Fibroblast of villous mesenchyme (primary cell): ENCODE measurements at places on chromosomes 1 and 21.

DNA sequence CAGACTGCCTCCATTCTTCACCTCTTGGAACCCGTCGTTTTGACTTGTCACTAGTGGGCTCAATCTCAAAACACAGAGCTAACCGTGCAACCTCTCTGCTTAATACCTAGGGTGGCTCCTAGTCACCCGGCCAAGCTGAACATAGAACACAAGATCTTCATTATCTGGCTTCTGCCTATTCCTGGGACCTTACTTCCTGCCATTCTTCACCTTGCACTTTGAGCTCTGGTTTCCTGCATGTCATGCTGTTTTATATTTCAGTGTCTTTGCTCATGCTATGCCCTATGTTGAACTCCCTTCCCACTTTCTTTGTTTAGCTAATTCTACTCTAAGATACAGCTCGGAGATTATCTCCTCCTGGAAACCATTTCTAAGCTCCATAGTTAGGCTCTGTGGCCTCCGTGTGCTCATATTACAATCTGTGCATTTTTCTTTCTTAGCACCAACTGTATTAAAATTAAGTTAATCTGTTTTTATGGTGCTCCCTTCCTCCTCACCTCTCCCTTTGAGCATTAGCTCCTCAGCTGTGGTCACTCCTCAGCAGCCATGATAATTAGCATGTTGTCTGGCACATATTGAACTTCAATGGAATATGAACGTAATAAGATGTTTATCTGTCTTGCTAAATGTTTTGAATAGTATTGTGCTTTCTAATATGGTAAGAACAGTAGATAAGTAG is 13.1 kb downstream of the GPSM2 start:
- no peak for DNase-seq

DNA sequence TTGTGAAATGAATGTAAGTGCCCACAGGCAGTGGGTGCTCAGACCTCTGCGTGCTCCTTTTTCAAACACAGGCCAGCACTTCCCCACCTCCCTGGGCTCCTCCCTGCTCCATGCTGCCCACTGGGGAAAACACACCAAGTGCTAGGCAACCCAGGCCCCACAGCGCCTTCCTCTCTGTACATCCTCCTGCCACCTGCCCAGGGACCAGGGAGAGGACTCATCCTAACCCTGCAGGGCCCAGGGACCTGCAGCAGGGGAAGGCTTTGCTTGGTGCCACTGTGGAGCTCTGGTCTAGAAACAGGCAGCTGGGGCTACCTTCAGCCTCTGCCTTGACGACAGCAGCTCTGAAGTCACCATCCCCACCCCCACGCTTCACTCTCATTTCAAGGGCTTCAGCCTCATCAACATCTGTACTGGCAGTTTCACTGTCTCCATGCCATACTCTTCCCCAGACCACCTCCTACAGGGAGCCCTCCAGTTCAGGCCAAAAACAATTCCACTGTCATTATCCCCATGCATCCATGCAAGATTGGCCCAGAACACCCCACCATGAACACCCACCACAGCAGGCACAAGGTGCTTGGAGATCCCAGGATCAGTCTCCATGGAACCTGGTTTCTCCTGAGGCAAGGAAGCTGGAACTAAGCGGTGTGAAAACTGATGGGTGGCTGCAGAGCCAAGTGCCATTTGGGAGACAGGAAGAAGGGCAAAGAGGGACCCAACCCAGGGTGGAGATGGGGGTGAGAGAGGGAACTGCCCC is 1.1 kb downstream of the IGSF8 start:
- no peak for DNase-seq

DNA sequence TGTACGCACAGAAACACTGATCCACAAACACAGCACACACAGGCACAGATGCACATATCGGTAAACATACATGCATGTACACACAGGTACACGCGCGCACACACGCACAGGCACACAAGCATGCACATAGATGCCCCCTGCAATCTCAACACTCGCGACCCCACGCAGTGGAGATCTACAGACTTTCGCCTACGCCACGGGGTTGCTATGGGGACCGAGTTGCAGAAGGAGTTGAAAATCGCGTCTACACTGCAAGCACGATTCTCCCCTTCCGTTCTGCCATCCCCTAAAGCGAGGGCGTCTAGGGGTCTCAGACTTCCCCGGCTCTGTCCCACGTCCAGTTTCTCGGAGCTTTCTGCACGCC is 826 bp downstream of the TRIM17 start:
- no peak for DNase-seq

DNA sequence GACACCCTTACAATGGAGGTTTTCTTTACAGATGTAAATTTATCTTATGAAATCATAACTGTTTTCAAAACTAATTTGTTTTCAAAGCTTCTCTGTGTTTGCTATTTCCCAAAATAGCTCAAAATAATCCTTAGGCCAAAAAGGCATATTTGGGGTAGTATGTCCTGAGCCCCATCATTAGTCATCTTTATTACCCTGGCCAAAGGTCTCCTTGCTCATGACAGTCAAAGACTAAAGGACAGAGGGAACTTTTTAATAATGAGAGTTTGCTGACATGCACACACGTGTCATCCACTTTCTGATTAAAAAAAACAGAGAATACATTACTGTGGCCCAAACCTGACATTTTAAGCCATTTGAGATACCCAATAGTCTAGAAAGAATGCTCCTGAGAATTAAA is 221.9 kb upstream of the DUSP10 start:
- DNase-seq = peak; percentile 32

DNA sequence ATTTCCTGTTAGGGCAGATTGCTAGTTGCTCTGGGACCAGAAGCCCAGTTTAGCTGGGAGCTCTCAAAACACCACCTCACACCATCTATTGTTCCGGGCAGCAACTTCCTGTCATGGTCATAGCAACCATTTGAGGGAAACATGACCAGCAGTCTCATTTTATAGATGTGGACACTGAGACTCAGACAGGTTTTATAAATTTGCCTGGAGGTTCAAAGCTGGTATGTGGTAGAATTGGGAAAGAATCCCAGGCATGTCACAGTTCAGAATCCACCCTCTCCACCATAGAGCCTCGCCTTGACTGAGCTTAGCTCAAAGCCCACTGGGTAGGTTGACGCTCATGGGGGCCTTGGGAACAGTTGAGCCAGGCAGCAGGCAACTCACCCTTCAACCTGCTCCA is 14.0 kb upstream of the TRIM67 start:
- no peak for DNase-seq

DNA sequence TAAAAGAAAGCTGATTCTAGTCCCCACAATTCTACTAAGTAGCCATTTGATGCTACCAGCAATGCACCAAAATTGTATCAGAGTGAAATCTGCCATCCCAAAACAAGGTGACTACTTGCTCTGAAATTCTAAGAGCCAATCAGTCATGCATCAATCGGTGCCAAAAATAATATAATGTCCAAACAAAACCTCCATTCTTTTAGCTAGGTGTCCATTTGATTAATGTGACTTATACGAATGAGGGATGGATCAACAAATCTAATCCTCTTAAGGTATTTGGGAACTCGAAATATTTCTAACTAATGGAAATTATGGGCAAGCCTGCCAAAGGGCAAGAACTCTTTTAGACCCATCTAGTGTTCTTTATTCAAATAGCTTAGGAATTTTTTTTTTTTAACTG is 66.4 kb upstream of the NEK2 start:
- no peak for DNase-seq

DNA sequence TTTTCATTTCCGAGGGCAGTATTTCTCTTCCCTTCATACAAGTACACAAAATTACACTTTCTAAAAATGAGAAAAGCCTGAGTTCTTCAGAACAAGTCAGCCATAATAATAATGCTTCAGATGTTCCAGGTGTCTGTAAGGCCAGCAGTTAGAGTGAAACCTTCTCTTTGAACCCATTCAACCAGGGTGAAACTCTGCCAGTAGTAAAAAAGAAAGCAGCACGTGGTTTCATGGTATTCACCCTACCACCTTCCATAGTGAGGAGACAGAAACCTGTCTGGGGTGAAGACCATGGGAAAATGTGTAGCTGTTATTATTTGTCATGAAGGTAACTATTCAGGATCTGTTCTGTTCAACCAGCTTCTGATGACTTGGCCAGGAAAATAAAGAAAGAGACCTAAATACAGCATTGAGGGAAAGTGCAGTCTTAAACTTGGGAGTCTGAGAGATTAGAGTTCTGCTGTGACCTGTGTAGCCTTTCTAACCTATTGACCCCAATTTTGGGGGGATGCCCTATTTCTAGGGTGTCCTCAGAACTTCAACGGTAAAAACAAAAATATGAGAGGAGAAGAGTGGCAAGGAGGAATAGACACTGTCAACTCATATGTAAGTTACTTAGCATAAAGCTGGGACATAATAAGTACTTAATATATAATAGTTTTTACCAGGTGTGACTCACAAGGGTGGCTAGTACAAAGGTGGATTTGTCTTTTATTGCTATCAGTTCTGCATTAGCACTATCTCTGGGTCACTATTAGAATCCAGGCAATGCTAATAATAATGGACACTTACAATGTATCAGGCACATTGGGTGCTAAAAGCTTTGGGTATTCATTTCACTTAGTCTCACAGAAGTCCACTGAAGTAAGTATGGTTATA is 70.0 kb upstream of the TNFSF4 start:
- DNase-seq = no peak

GRCh38 chr1:210769473-210769872 is 364.5 kb downstream of the KCNH1 start:
- DNase-seq = no peak

- DNase-seq = no peak
These were observed 77.7 kb downstream of the ST6GALNAC5 start for GRCh38 chr1:76944942-76945341.

DNA sequence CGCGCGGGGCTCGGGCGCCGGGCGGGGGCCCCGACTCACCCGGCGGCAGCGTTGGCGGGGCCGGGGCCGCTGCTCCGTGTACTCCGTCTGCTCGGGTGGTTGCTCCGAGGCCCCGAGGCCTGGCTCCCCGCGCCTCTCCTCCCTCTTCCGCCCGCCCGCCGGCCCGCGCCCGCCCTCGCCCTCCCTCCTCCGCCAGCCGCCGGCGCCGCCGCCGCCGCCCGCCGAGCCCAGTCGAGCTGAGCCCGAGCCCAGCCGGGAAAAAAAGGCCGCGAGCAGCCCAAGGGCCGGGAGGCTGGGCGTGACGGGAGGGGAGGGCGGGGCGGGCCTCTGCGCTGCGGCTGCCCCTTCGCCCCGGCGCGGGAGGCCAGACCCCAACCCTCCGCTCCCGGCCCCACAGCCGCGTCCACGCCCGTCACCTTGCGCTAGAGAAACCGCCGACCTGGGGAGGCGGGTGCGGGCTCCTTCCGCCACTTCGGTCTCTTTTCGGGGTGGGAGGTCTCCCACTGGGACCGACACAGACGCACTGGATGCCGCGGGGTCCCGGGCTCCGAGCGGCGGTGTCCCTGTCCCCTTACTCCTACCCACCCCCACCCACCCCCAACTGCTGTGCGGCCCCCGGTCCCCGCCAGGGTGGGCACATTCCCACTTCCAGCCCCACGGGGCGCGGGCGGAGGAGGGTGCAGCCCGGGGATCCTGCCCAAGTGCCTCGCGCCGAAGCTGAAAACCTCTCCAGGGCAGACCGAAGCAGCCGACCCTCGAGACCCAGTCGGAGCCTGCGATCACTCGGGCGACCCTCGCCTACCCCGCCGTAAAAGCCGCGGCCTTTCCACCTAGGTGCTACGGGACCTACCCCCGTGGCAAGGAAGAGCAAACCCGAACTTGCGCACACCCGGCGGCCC is at the start of gene CERS2:
Gene CERS2, minus strand, starts transcription at position 256 of the 899 bp plus-strand sequence. CDS start 5,745 bp downstream, outside the sequence.
- peak; percentile 83 for DNase-seq

- DNase-seq = no peak
These were observed 1.9 kb downstream of the PRDM16 start for GRCh38 chr1:3070644-3071564.

GRCh38 chr1:63413394-63413793 is 46.0 kb downstream of the ALG6 start:
- DNase-seq = no peak

DNA sequence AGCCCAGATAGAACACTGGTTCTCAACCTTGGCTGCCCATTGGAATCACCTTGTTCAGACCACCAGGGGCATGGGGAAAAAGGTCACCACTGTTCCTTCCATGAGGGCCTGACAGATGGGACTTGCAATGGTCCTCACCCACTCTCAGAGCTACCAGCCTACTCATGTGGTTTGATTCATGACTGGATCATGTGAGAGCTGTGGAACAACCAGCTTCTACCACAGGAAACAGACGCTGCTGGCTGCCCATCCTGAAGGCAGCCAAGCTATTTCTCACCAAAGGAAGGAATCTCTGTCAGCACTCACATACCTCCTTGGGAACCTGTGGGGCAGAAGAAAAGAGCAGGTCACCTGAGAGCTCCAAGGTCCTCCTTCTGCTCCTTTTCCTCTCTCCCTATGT is 53.6 kb downstream of the CAPN8 start:
- no peak for DNase-seq

DNA sequence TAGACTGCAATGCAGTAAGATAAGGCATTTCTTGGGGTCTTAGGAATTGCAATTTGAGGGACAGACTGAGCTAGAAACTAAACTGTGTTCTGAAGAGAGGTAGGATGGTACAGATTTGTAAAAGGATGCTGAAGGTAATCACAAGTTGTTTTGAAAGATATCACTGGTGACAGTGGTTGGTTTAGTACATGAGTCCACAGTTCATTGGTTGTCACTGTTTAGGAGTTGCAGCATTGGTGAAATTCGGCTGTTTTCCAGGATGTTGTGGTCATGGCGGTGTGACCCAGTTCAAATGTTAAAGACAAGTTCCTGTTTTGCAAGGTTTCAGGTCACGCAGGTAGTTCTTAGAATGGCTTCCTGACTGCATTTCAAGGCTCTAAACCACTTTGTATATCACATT is 292.8 kb upstream of the B3GALT2 start:
- no peak for DNase-seq

DNA sequence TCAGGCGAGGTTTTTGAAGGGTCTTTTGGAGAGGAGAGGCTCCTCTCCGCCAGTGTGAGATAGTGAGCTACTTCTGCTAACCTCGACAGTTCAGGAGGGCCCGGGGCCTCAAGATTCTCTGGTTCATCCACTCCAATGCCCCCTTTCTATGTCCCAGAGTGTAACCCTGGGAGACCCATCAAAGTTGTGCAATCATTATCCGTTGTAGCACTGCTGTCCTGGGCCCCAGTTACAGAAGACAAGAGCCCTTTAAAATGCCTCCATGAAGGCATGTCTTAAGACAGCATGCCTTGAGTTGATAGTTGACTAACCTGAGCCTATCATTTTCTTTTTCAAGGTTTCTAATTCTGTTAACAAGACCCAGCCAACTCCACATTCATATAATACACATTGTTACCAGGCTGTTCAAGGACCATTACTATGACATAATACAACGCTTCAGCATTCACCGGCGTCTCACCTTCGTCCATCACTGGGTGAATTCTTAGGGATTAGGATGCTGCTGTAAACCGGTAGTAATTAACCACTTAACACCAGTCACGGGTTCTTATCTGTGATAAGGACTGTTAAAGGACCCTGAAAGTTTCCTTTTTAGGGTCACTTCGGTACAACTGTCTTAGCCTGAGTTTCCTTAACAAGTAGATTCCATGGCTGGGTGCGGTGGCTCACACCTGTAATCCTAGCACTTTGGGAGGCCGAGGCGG is 37.4 kb upstream of the CDC42BPA start:
- DNase-seq = no peak

GRCh38 chr21:32559006-32559610 is 26.2 kb downstream of the TCP10L start:
- no peak for DNase-seq
